T-helper 1 cell treated with Interleukin-12 subunit alpha and Interleukin-12 subunit beta and Interleukin-4 antibody, amounts not matched to agents 30 ng/mL and 1 ng/mL, for 36 hours (primary cell): ENCODE measurements at places on chromosomes 6 and 20. TPM values are rescaled to one million over a fixed set of nuclear protein-coding genes. Genes with fewer than 3 reads are reported as not detected.

The ETV7 gene
- total RNA-seq, result 9.5 and 10.0 TPM in 2 replicates

The SLC35D3 gene
- not detected in 2 replicates for total RNA-seq

The HTR1E gene
- total RNA-seq, result not detected in 2 replicates

The GRM1 gene
- total RNA-seq, result not detected in 2 replicates

The GABRR1 gene
- total RNA-seq, result not detected in 2 replicates

The CCN6 gene
- not detected in 2 replicates for total RNA-seq

The MAP7 gene
- total RNA-seq, result 1.4 TPM in 2 replicates

The CPXM1 gene
- 0.49 and 0.51 TPM in 2 replicates for total RNA-seq

The HLA-DOA gene
- 5.8 and 8.4 TPM in 2 replicates for total RNA-seq

The SLC32A1 gene
- total RNA-seq, result not detected in 2 replicates

The SLC17A1 gene
- total RNA-seq, result 0.15 TPM in 1 of 2 replicates, not detected in the other

The MEI4 gene
- total RNA-seq, result not detected in 2 replicates

The RBBP9 gene
- total RNA-seq, result 13.9 and 15.8 TPM in 2 replicates

The BPIFA1 gene
- total RNA-seq, result not detected in 2 replicates
